Eye (tissue), 1 donor: ENCODE measurements at places on chromosomes 4 and X.
A peak's percentile ranks its signal among the peaks of the same experiment; 100 is the strongest.

GRCh38 chr4:42436928-42437565, 39.8 kb downstream of the SHISA3 start:
- DNase-seq = no peak

- DNase-seq = no peak
These were observed 63.5 kb downstream of the DCLK2 start for GRCh38 chr4:150141756-150142155.

GRCh38 chr4:185510806-185511205, 24.5 kb downstream of the PDLIM3 start:
- no peak for DNase-seq

GRCh38 chr4:111814961-111815360, 330.3 kb upstream of the FAM241A start:
- no peak for DNase-seq

DNA sequence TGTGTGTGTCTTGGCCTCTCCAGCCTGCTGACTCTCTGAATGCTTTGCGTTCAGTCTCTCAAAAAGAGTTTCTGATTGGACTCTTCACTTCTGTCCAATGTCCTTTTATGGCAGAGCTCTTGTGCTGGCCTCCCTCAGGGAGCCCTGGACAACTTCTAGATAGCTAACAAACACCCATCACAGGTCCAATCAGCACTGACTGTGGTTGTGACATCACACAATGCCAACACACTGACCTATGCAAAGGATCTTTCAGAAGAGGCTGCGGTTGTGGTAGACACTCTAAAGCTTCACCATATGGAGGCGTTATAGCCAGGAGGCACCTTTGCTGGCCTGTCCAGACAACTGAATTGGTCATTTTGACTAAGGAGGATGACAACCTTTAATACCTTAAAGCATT, 53.8 kb upstream of the LSM6 start:
- no peak for DNase-seq

GRCh38 chr4:182286035-182286434, 42.8 kb downstream of the TENM3 start:
- no peak for DNase-seq

DNA sequence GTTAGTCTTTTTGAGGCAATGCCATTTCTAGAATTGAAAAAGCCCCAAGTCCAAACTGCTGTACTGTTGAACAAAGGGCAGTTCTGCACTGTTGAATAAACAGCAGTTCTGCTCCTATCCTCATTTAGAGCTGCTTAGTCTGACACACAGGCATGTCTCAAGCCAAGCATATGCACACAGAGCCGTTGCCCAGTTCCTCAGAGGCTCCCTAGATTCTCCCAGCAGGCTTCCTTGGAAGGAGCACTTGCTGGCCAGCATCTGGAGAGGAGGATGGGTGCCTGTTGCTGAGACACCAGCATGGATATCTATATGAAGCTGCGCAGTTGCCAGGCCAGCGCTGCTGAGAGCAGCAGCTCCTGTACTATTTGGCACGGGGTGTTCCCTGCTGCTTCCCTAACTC, 138.3 kb upstream of the USP38 start:
- no peak for DNase-seq

DNA sequence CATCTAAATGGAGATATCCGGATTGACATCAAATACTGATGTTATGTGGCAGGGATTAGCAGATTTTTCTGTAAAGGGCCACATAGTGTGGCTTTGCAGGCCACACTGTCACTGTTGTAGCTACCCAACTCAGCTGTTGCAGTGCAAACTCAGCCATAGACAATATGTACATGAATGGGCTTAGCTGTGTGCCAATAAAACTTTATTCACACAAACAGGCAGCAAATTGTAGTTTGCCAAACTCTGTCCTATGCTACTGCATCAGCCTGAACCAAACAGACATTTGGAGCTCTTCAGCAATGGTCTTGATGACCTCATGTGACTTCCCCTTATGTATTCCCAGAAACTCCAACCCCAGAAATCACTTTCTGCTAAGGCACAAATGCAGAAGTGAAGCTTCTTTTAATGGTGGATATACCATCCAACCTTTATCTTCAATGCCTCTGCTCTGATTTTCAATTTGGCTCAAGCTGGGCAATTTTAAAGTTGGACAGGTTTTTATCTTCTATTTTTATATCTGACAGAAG, 18.4 kb upstream of the TRPC5OS start:
- no peak for DNase-seq

- DNase-seq = no peak
These were observed 94.1 kb upstream of the MID1 start for GRCh38 chrX:10714531-10714930.

DNA sequence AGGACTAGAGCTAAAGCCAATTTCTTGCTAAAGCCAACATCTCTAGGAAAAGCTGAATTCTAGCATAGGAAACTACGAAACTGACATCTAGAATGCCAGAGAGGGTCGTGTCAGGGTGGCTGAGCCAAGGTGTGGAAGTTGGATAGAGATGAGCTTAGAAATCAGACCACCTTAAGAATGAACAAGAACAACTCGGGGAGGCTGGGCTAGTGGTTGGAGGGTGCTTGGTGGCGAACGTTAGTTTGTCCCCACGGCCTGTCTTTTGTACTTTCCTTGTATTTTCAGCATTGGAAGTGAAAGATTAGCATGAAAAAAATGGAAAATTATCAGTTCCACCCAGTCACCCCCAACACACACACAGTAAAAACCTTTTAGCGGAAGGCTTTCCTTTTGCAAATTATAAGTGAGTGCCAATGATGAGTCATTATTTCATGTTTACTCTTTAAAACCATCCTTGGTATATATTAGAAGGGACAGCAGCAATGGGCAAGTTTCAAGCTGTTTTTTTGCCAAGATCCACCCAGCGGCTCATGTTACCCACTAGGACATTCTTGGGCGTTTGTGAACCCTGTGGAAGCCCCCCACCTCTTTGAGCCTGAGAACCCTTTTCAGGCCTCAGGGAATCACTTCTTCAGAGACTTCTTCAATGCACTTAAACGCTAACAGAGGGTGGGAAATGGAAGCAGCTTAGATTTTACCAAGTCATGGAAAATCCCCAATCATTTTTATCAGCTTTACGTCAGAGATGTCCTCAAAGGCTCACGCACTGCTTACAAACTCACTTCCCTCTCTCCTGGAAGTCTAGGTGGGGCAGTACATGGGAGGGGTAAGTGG, 4.9 kb upstream of the PPEF1 start:
- no peak for DNase-seq

GRCh38 chrX:121227888-121228287, 180.5 kb downstream of the GLUD2 start:
- no peak for DNase-seq

DNA sequence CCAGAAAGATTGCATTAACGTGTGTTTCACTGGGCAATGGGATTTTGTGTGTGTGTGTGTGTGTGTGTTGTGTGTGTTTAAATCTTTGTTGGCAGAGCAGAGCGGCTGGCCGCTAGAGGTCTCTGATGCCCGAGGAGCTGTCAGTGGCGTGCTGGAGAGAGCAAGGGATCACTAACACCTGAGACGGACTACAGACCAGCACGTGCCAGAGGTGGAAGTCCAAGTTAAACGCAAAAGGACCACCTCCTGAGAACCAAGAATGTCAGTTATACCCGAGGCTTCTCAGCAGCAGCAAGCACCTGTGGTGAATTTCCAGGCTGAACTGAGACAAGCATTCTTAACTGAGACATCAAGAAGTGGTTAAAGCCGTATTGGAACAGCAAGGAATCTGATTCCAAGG, 9.0 kb upstream of the SLC25A14 start:
- DNase-seq = peak; percentile 37

- DNase-seq = peak; percentile 6
These were observed 121.8 kb upstream of the EDA2R start for GRCh38 chrX:66760651-66761050.

- no peak for DNase-seq
These were observed 234.0 kb upstream of the VCX3A start for GRCh38 chrX:6768881-6769280.

DNA sequence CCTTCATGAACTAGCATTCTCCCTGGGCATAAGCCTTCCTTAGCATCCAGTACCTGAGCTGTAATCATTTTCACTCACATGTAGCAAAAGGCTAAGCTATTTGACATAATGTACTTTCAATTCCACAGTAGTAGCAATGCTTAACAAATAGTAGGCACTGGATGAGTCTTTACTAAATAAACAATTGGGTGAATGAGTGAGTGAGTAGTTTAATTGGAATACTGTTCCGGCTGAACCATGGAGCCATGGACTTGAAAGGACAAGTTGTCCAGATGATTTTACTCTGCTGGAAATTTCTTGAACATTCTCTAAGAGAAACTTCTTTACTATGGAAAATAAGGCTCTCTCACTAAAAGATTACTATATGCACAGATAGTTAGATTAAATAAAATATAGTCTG, 159.3 kb downstream of the FAM47B start:
- DNase-seq = no peak

- no peak for DNase-seq
These were observed 7.3 kb upstream of the TMEM185A start for GRCh38 chrX:149638860-149639259.

- DNase-seq = no peak
These were observed 13.3 kb downstream of the USP27X start for GRCh38 chrX:49892542-49892941.
